Amniotic stem cell (primary cell): ENCODE measurements at places on chromosomes 16 and 17.

DNA sequence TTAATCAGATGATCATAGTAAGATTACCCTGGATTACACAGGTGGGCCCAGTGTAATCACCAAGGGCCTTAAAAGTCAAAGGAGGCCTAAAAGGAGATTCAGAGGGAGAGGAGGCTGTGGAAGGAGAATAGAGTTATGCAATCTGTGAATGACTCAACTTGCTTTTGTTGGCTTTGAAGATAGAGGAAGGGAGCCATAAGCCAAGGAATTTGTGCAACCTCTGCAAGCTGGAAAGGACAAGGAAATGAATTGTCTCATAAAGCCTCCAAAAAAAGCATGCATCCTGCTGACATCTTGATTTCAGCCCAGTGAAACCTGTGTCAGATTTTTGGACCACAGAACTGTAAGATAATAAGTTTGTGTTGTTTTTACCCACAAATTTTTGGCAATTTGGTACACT lies 109.6 kb downstream of the CNTNAP4 start:
- DNase-seq = no peak

GRCh38 chr17:57465610-57466009 lies 209.3 kb downstream of the MSI2 start:
- no peak for DNase-seq

- no peak for DNase-seq
Measured at GRCh38 chr17:34644941-34645550, 65.7 kb downstream of the TMEM132E start.

DNA sequence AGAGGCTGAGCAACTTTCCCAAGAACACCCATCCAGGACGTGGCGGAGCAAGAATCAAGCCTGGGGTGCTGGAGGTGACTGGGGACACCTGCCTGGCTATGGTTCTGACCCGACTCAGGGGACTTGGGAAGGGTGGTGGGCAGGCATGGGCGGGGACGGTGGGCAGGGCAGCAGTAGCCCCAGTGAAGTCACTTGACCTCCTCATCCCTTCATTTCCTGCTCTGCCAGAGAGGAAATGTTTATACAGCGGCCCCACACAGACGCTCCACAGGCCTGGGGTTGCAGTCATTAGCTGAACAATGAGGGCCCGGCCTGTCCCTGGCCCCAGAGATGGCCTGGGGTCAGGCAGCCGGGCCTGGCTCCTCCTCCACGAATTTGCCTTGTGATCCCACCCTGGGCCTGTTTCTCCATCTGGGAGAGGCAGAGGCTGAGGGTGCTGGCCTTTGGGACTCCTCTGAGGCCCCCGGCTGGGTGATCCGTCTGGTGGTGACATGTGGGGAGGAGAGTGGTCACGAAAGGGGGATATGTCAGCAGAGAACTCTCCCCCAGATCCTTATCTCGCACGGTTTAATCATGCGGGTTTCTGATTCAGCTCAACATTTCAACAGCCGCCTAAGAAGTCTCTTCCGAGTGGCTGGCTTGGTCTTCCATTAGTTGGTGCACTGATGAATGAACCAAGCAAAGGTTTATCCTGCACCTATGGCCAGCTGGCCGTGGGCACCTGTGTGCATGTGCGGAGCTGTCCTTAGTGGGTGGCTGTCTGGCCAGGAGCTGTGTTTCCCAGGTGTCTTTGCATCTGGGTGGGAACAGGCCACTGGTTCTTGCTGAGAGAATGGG lies 175.9 kb downstream of the IRF8 start:
- DNase-seq = no peak
